ENCODE measurements at places on chromosomes 4 and X.
A peak's percentile ranks its signal among the peaks of the same experiment; 100 is the strongest.

DNA sequence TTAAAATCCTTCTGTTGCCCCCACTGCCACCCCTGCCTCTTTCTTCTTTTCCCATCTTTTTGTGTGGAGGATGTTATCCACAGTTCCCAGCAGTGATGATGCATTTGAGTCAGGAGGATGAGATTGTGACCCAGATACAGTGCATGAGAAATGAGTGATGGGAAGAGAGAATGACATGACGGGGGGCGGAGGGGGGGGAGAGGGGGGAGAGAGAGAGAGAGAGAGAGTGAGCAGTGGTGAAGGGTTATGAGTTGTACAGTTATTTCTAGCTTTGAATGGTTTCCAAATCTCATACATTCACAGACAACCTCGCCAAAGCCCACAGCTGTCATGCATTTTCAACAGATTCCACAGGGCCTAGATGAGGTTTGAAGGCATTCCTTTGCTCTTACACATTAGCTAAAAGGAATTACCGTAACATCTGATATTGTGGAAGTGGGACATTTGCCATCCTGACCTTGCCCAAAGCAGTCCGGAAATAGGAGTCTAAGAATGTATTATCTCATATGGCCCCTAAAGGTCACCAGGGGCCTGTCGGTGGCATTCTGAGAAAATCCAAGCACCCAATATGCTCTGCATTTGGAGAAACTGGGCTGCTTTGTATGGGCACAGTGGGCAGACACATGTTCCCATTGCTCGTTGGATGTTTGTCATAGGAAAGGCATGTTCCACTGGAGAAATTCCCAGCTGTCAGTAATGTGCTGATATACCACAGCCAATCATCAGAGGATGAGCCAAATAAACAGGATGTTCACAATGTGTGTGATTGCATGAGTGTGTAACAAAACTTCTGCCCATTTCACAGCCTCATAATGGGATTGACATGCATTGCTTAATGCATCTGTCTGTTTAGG, 435.8 kb downstream of the SPRY1 start:
- DNase-seq = peak; percentile 86

- DNase-seq = no peak
Measured at GRCh38 chrX:118824173-118824730, 628 bp downstream of the ZCCHC12 start.

DNA sequence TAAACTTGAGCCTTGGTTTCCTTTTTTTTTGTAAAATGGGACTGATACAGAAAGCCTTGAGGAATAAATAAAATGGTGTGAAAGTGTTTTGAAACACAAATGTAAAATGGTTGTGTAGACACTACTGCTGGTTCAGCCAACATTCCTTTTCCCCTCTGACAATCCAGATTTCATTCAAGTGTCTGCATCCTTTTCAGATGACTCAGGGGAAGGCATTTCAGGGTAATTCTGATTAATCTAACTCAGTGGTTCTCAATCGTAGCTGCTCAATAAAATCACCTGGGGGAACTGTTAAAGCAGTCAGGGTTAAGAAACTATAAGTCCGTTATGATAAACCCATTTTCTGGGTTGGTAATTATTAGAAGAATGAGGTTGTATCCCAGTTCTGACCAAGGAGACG, 4.6 kb downstream of the ARHGAP10 start:
- peak; percentile 59 for DNase-seq

- DNase-seq = no peak
Measured at GRCh38 chr4:71442336-71442735, 103.5 kb downstream of the SLC4A4 start.

DNA sequence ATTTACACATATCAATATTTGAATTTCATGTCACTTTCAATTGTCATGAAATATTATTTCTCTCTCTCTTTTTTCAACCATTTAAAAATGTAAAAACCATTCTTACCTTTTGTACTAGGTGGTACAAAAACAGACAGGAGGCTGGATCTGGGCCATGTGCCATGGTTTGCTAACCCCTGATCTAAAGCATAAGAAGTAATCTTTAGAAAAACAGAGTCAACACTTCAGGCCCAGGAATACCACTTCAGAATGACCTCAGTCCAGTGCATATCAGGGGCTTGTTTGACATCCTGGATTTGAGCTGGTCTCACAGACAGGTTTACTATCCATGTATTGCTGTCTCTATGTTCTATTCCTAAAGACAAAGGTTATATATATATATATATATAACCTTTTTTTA, 102.5 kb downstream of the DCHS2 start:
- no peak for DNase-seq

GRCh38 chrX:1610166-1610565, 4.7 kb upstream of the ASMT start:
- DNase-seq = no peak

DNA sequence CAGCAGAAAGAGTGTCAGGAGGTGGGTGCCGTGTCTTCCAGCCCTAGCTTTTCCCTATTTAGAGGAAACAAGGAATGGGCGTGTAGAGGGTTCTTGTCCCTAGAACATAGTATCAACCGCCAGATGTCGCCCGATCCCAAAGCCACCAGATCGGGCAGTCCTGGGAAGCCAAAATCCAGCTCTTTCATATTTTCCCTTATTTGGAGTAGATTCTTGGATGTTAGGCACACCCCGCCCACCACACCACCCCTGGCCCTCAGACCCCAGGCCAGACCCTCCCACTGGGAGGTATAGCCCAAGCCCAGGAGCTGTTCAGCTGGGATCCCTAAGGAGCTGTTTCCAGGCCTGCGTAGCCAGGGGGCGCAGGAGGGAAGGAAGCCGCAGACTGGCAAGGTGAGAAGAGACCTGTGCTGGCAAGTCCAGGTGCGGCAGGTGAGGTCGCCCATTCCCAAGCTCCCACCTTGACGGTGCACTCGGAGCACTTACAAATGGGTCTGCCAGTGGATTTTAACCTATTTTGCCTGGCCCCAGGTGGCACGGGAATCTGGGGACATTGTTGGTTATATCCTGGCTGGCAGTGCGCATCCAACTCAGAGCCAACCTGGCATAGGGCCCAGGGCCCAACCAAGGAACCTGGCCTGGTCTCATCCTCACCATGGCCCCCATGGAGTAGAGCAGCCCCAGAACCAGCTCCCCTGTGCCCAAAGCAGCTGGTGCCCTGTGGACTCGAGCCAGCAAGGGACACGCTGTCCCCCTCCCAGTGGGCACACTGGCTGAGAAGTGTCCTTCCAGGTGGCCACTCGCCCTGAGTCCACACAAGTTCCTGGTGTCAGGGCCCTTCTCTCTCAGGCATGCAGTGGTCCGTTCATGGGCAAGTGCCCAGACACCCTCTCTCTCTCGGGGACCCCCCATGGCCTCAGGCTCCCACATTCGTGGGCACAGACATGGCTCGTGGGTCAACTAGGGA, 811 bp downstream of the FLNA start:
- DNase-seq = peak; percentile 37

GRCh38 chrX:53422861-53423306, at the start of gene RIBC1:
RIBC1 (plus strand) TSS chrX:53422873; CDS start chrX:53426277, 3,404 bp downstream.
- DNase-seq = no peak

DNA sequence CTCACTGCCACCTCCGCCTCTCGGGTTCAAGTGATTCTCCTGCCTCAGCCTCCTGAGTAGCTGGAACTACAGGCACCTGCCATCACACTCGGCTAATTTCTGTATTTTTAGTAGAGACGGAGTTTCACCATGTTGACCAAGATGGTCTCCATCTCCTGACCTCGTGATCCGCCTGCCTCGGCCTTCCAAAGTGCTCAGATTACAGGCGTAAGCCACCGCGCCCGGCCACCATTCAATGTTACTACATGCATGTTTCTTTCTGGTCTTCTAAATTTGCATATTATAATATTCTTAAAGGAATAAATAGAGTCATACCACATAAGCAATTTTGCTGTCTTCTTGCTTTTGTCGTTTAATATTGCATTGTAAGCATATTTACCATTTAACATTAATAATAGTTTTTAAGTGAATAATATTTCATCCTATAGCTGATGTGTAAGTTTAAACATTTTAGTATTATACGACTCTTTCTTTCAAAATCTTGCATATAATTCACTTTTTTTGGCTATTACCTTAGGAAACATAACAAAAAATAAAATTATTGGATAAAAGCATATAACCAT, 1270.4 kb downstream of the ADGRL3 start:
- no peak for DNase-seq

GRCh38 chr4:144223661-144224060, 83.1 kb upstream of the GYPA start:
- DNase-seq = no peak

- DNase-seq = peak; percentile 68
Measured at GRCh38 chrX:131812847-131813825, 210.0 kb upstream of the STK26 start.

- no peak for DNase-seq
Measured at GRCh38 chr4:170005472-170005871, 20.7 kb downstream of the MFAP3L start.

GRCh38 chrX:24662352-24662751, 15.2 kb upstream of the PCYT1B start:
- no peak for DNase-seq

- DNase-seq = no peak
Measured at GRCh38 chr4:152038238-152038637, 277.4 kb upstream of the GATB start.

DNA sequence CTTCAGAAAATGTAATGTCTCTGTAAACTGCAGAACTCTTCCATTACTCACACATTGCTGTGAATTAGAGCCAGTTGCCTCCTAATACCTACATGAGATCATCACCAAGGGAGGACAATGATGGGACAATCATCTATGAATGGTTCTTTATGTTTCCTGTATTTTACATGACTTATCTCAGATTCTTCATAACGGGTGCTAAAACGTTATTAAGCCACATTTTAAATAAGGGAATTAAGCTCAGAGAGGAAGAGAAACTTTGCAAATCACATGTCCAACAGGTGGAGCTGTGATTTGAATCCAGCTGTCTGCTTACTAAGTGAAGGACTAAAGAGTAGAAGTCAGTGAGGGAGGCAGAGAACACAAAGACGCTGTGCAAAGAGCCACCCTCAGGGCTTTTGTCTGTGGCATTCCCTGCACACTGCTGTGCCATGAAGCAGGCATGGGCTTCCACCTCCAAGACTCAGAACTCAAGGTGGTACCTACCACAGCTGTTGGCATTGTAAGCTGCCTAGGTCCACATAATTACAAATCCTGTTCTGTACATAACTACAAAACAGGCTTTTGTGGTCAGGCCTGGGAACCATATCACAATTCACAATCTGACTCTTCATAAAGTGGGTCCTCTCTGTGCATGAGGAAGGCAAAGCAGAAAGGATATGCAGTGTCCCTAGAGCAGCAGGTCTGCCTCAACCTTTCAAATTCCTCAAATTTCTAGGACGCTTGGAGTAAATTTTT, 12.8 kb downstream of the TBC1D9 start:
- no peak for DNase-seq

DNA sequence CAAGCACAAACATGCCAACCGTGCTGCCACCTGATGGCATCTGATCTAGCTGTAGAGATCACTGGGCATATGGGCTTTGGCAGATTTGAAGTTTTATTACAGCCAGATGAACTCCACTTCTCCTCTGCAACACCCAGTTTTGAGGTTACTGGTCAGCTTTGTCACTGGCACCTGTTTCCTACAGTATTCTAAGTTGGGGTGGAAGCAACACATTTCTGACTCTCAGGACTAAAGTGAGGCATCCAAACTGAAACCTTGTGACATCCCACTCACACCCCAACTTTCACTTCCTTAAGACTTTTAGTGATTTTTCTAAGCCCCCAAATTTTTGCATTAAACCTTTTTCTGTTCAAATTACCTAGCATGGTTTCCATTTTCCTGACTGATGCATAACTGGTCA, 115.1 kb upstream of the PCDH18 start:
- no peak for DNase-seq

DNA sequence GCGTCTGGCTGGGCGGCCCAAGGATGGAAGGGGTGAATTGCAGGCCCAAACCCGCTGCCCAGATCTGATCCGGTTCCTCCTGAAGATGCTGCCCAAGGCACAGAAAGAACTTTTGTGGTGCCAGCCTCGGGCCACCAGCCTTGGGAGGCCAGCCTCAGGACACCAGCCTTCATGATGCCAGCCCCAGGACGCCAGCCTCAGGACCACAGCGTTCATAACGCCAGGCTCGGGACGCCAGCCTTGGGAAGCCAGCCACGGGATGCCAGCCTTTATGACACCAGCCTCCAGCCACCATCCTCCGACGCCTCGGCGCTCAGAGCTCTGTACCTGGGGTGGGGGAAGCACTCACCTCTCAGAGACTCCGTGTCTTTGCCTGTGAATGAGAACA, 107.8 kb downstream of the ADRA2C start:
- DNase-seq = no peak

DNA sequence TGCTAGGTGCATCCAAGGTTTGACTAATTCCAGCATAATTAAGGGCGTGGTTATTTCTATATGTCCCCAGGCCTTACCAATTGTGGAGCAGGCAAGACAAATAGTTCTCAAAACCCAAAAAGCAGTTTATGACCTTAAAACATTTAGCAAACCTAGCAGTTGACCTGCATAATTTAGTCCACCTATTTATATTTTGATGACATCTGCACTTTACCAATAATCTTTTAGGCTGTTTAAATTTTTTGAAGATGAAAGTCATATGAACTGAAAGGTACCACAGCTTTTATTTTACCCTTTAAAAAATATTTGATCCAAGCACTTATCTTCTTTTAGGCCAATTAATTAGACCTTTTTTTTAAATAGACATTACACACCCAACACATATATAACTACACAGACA, 9.8 kb upstream of the ASIC5 start:
- no peak for DNase-seq

DNA sequence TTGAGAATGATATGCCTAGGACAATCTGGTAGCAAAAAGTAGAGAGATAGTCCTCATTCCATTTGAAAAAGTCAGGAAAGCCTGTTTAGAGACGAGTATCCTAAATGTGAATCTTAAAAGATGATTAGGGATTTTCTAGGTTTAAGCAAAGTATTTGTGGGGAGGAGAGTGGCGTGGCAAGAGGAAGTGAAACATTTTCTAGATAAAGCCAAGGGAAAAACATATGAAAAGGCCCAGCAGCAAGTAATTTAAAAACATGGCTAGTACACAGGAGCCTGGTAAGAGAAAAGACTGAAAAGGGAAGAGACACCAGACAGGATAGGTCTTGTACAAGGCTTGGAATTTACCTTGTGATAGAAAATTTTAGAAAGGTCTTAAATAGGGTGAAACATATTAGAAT, 45.9 kb downstream of the CORIN start:
- DNase-seq = no peak

GRCh38 chr4:145796346-145796745, 116.4 kb downstream of the C4orf51 start:
- DNase-seq = no peak

GRCh38 chrX:115388879-115389278, 99.4 kb downstream of the LUZP4 start:
- DNase-seq = no peak

DNA sequence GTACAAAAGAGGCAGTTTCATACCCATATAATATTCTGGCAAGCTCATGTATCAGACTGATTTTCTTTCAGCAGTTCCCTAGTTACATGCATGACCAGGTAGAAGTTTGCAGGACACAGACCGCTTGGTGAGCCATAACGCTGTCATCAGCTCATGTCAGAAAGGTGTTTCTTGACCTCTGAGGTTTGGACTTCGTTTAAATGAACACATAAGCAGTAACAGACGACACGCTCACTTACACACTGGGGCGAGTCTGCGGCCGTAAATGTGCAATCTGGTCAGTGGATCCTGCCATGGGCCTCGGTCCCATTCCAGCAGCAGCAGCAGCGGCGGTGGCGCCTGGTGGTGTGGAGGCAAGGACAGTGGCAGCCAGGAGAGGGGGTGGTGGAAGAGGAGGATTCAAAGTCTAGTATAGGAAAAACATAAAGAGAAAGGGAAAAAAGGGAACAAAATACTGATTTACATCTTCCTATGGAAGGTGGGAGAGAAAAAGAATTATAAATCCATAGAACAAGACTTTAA, 111.9 kb upstream of the CBR4 start:
- DNase-seq = no peak

GRCh38 chr4:8493484-8493883, 52.9 kb downstream of the TRMT44 start:
- no peak for DNase-seq
